ENCODE measurements at places on chromosomes 7 and 10. TPM values are rescaled to one million over a fixed set of nuclear protein-coding genes. Genes with fewer than 3 reads are reported as not detected.

Gene CYP2E1
- not detected for total RNA-seq

GRCh38 chr7:73865738-73866445 is 4.9 kb downstream of the TMEM270 start:
- H3K36me3 ChIP-seq, result no peaks in the 10 kb centered on the region
- peaks cover 21% of the 10 kb centered on the region for H3K4me1 ChIP-seq
- H3K27me3 ChIP-seq, result no peaks in the 10 kb centered on the region
- DNase-seq, result no peak
- no peak overlapping the region for H3K4me3 ChIP-seq

Gene WIPF3
- not detected for total RNA-seq

GRCh38 chr10:86063341-86063740 is 303.3 kb downstream of the GRID1 start:
- H3K27me3 ChIP-seq, result no peaks in the 10 kb centered on the region
- H3K4me1 ChIP-seq, result no peaks in the 10 kb centered on the region
- no peaks in the 10 kb centered on the region for H3K36me3 ChIP-seq
- H3K27ac ChIP-seq, result no peak overlapping the region

Gene GIMAP7
- total RNA-seq, result 8.9 TPM

DNA sequence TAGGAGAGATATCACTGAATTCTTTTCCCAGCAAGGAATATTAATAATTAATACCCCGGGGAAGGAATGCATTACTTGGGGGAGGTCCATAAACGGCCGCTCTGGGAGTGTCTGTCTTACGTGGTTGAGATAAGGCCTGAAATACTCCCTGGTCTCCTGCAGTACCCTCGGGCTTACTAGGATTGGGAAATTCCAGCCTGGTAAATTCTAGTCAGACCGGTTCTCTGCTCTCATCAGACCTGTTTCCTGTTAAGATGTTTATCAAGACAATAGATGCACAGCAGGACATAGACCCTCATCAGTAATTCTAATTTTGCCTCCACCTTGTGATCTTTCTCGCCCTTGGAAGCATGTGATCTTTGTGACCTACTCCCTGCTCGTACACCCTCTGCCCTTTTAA is 162.8 kb upstream of the KCND2 start:
- no peak for DNase-seq
- no peaks in the 10 kb centered on the region for H3K27me3 ChIP-seq
- H3K4me1 ChIP-seq, result no peaks in the 10 kb centered on the region
